ENCODE measurements at places on chromosomes 16 and 17. TPM values are rescaled to one million over a fixed set of nuclear protein-coding genes. Genes with fewer than 3 reads are reported as not detected.

Gene CASKIN1
- not detected for total RNA-seq

Gene SDR42E2
- 0.52 TPM for total RNA-seq

Gene SPN
- total RNA-seq: 29.7 TPM

Gene PMM2
- 19.7 TPM for total RNA-seq

Gene TMEM220
- total RNA-seq: 2.6 TPM

Gene COX4I1
- total RNA-seq: 322 TPM

Gene NPIPA3
- not detected for total RNA-seq

Gene EME1
- 0.52 TPM for total RNA-seq
